CD4-positive, alpha-beta T cell treated with Interleukin-4 for 1 hour (primary cell): ENCODE measurements at places on chromosomes 1 and 21.

- DNase-seq = no peak
Measured at GRCh38 chr1:117638759-117639158, 32.9 kb downstream of the TENT5C start.

DNA sequence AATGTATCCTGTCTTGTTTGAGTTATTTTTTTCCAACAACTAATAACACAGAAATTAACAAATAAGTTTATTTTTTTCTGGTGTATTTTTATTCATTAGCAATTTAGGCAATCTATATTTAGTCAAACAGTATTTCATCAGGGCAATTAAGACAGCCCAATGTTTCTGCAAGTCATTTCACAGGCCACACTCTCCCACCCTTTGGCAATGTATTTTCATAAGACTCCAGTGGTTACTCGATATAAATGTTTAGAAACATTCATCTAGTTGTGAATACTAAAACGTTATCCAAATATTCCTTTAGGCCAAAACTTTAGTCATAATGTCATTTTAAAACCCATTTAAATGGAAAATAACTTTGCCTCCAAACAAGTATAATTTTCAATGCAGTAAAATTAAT is 142.1 kb downstream of the KCNT2 start:
- DNase-seq = no peak

DNA sequence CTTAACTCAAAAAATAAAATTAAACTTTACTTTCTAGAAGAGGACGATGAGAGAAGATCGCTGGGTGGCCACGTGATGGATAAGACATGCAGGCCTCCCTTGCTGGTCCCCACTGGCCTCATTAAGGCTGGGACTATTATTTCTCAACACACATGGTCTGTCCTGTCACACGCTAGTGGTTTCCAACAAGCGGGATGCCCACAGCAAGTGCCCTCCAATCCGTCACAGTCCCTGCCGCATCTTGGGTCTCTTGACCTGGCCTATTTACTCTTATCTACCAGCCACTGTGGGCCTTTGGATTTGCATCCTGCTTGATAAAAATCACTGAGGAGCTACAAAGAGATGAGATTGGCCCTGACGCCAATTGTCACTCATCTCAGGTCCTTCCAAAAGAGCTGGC is 30.0 kb downstream of the CAPZB start:
- DNase-seq = no peak

DNA sequence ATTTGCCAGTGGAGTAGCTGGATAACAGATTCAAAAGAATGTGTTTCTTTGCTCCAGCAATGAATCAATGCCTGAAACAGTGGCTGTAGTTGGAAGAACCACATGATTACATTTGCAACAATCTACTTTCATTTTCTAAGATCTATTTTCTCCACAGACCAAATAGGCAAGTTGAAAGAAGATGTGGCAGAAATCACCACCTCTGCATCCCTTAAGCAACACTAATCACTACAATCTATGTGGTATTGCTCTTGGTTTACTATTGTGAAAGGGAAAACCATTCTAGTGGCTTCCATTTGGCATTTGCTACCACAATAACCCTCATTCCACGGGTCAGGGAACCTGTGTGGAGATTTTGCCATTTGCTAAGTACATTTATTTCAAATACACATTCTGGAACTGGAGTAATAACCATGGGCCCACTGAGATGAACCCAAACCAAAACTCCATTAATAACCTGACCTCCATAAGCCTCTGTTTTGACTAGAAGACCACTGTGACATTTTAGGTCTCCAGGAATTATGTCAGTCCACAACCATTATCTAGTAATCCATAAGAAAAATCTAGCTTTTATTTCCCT is 66.3 kb downstream of the C1orf185 start:
- DNase-seq = no peak

GRCh38 chr21:32030146-32030652 is 157.4 kb downstream of the HUNK start:
- no peak for DNase-seq

- no peak for DNase-seq
Measured at GRCh38 chr1:7136166-7136953, 351.1 kb downstream of the CAMTA1 start.

DNA sequence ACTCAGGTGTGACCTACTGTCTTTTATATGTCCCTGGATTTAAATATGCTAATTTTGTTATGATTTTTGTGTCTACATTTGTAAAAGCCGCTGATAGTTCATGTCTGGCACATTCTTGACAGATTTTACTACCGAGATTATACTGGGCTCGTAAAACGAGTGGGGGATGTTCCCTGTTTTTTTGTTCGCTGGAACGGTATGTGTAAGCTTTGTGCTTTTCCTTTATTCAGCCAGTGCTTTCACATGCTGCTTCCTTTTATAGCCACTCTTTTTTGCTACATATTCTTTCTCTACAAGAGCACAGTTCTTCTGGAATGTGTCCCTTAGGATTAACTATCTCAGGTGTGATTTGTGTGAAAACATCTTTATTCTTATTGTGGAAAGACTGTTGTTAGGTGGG is 46.6 kb downstream of the ADARB1 start:
- no peak for DNase-seq

- DNase-seq = no peak
Measured at GRCh38 chr1:3480369-3480719, 25.9 kb downstream of the ARHGEF16 start.

DNA sequence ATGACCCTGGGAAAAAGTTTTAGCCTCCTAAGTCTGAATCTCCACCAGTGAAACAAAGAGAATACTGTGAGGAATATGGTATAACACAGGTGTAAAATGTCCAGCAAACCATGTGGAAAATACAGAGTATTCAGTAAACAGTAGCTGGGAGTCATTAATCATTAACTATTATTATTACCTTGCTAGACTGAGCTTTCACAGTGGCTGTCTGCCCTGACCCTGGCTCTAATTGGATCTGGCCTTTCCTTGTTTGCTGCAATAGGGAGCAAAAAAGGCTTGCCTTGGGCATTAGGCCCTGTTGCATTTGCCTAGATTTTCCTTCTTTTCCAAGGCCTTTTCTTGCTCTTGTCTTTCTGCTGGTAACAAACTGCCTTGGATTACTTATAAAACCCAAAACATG is 179.1 kb upstream of the BEND5 start:
- no peak for DNase-seq

DNA sequence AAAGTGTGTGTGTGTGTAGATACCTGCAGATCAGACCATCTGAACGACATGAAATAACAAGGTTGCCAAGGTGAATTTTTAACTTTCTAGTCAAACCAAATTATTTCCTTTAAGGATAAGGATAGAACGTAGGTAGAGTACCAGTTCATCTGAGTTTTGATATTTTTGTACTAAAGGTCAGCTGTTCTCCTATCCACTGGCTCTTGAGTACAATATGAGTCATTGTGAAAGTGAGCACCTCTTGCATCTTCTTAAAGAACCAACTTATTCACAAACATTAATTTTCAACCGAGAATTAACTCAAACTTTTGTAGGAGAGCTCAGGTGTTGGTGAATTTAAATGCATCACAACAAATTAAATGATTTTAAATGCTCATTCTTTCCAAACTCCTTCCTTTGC is 71.5 kb downstream of the IFI44 start:
- no peak for DNase-seq

- no peak for DNase-seq
Measured at GRCh38 chr1:245121523-245121922, 33.3 kb upstream of the KIF26B start.

- no peak for DNase-seq
Measured at GRCh38 chr1:51861669-51862068, 16.9 kb downstream of the NRDC start.

- no peak for DNase-seq
Measured at GRCh38 chr1:67957066-67957465, 93.4 kb downstream of the DIRAS3 start.

DNA sequence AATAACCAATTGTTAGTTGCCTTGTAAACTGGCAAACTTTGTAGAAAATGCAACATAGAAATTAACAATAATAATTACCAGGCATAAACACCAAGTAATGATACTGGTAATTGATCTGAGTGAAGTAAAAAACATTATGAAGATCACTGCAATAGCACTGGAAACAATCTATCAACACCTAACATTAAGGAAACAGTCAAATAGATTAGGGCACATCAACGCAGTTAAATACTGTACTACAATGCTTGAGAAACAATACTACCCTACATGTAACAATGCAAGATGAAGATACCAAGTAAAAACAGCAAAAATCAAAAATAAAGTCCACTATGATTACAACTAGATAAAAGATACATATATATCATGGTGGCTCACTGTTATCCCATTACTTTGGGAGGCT is 16.6 kb downstream of the SYDE2 start:
- no peak for DNase-seq

DNA sequence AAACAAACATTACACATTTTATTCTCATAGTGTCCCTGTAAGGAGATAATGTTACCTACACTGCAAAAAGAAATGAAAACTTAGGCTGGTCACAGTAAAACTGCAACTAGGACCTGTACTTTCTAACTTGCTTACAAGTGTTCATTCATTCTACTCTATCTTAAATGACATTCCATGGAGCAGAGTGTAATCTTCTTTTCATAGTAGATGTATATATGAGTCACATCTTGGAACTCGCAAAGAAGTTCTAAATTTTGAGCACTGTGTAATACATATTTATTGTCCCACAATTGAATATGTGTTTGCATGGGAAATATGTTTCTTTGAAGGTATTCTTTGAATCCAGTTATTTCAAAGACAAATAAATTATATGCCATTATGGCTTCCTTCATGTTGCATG is 1258.5 kb upstream of the ADGRL2 start:
- DNase-seq = no peak

DNA sequence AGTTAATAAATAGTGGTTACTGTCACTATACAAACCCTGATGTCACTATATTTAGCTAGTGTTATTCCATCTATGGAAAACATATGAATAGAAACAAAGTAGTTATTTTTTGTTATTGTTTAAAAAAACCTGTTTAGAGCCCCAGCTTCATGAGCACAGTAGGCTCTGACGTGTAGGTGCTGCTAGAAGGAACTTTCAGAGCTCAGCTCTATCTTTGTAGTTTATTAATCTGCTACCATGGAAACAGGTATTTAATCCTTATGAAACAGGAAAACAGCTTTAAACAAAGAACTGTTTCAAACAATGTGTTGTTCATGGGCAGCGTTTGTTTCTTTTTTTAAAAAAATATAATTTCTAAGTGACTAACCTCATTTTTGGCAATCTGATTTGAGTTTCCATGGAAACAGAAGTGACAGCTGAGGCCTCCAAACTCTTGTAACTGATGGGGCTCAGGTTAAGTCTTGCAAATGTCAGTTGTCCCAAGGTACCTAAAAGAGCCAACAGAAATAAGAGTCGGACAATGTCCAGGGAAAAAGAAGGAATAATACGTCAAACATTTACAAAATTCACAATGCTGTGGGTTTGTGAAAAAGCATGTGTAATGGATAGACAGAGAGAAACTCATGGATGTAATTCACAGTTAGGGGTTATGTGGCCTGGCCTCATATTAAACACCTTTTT is 162.0 kb upstream of the C21orf91 start:
- no peak for DNase-seq

GRCh38 chr21:45383615-45384201 is 21.3 kb upstream of the COL18A1 start:
- DNase-seq = no peak

- DNase-seq = no peak
Measured at GRCh38 chr1:162374406-162374805, 2.2 kb downstream of the SPATA46 start.

DNA sequence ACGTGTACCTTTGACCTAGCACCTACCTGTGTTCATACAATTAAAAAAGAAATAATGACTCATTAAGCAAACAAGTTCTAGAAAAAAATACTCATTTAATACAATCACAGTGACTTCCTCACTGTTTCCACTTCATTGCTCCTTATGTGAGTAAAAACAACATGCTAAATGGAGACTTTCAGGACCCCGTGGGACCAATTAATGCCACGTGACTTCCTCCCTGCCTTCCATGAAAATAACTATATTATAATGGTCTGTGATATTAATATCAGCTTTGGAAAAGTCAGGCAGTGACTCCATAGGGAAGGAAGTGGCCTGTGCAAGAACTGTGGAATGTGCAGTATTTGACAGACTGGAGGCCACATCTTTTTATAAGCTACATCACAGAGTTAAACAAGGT is 337.8 kb downstream of the HLX start:
- DNase-seq = no peak

DNA sequence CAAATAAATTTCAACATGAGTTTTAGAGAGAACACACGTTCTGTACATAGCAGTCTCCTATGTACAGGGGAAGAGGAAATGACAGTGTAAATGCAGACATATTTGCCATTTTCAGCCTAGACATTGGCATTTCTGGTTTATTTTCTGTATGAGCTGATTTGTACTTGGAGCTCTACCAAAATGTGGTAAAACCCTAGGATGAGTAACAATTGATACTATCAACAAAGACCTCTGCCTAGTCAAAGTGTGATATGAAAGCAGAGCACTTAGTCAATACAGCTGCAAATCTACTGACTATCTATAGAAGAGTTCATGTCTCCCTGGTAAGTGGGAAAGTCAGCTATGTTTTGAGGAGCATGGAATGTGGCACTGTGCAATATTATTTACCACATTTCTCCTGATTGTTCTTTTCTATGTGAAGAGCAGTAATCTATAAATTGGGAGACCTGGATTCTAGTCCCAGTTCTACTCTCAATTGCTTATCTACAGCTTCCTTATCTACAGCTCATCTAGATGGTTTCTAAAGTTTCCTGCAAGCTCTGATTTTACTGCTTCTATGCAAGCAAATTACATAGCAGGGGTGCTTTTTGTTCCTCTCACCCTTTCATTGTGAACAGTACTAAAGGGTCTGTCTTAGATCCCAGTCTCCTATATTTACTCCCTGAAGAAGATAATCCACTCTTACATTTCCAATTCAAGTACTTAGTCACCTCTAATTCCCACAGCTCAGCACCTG is 334.2 kb downstream of the NTNG1 start:
- DNase-seq = no peak

DNA sequence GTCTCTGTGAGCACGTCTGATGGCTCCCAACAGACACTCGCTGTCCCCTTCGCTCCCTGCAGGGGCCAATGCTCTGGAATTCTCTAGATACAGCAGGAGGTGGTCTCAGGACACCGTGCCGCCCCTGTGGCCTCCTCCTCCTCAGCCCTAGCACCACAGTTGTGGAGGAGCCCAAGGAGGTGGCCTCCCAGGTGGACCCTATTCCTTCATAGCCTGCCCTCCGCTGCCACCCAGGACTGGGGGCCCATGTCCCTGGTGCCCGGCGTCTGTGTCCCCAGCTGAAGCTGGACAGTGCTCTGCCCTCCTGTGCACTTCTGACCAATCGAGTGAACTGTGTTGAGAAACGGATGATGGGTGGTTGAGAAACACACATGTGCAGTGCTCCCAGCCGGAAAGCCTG is 149.8 kb upstream of the ARHGEF16 start:
- no peak for DNase-seq
